Stimulated activated CD4-positive, alpha-beta T cell treated with anti-CD3 and anti-CD28 coated beads, Interleukin-2, amount 100 ng/mL, for 4 hours (primary cell): ENCODE measurements at places on chromosomes 5 and 9.

DNA sequence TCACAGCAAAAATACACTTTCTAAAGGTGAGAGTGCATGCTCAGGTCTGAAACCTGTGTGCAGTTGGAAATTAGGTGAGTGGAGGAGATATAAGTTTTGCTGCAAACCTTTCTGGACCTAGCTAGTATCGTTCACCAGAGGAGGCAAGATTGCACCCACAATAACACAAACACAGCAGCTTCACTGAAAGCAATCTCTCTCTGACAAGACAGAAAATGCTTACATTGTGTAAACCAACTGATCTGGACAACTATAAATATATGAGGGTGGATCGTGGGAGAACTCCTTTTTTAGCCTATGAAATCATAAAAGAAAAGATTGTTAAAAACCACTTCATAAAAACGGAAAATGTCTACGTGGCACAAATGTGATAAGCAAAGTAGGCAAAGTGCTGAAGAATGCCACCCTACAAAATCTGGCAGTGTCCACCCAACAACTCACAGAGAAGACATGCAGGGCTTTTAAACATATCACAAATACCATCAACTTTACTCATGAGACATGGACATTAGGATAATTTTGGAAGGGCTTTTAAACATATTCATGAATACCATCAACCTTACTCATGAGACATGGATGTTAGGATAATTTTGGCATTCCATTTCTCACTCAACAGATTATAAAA is 134.3 kb downstream of the CDH18 start:
- no peak for DNase-seq

DNA sequence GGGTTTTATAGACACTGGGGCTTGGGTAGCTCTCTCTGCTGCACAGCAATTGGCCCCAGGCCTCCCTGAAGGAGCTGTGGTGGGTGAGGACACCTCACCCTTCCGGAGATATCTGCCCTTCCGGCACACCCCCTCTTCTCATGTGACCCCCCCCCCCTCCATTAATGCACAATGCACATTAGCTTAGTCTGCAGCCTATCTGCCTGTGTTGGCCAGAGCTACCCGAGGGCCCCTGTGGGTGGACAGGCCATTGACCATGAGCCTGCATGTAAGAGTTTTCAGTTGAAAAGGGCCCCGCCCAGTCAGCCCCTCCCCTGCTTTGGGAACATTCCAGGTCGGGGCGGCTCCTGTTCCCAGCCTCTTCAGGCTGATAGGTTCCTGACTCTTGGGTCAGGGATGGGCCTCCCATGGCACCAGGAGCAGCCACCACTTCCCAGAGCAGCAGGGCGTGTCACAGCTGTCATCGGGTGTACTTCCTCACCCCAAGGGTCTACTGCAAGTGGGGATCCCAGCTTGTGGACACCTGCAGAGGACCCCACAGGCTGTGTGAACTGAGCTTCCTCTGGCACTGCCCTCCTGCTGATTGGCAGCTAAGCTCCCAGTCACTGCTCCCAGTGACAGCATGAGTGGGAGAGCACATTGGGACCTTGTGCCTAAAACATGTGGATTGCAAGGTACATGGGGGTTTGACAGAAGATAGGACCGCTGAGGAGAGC is 17.8 kb downstream of the PHF2 start:
- DNase-seq, result no peak

DNA sequence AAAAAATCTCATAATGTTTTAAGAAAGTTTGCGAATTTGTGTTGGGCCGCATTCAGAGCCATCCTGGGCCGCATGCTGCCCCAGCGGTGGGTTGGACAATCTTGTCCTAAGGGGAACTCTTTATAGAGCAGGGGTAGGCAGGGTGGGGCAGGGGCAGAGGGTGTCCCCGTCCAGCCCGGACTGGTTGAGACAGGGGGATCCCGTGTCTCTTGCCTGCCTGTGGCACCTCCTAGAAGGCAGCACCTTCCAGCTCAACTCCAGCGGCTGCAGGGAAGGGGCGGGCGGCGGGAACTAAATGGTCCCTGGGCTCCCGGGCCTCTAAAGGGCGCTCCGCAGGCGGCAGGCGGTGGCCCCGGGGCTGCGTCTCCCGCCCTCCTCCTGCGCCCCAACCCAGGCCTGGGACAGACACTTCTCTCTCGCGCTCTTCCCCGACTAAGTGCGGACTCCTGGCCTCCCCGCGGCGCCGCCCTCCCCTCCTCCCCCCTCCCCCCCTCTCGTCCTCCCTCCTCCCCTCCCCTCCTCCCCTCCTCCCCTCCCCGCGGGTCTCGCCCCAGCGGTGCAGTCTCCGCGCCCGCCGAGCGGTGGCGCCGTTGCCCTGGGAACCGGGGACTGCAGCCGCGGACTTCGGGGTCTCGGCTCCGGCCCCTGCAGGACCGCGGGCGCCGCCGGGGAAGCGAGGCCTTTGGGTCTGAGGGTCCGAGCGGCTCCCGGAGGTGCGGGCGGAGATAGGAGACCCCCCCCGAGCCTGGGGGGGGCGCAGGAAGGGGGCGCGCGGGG is 132.6 kb downstream of the MRPL36 start:
- DNase-seq, result no peak

DNA sequence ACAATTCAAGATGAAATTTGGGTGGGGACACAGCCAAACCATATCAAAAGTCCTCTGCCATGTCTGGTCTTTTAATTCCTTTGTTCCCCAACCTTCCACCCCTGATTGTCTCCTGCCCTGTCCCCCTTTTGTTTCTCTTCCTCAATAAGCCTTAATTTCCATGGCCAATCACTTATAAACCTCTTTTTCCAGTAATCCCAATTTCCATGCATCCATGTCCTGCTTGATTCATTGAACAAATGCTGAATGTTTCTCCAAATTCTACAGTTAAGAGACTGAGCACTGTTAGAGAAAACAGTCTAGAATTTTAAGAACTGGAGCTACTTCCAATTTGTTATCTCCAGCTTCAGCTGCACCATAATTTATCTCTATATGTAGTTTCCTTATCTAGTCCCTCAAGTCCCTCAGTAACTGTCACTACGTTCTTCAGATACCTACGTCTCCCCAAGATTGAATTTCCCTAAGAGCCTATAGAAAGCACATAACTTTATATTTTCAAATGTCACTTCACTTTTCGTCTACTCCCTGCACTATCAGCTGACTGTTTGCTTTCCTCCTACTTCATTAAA is 34.2 kb downstream of the TARS1 start:
- DNase-seq, result no peak

DNA sequence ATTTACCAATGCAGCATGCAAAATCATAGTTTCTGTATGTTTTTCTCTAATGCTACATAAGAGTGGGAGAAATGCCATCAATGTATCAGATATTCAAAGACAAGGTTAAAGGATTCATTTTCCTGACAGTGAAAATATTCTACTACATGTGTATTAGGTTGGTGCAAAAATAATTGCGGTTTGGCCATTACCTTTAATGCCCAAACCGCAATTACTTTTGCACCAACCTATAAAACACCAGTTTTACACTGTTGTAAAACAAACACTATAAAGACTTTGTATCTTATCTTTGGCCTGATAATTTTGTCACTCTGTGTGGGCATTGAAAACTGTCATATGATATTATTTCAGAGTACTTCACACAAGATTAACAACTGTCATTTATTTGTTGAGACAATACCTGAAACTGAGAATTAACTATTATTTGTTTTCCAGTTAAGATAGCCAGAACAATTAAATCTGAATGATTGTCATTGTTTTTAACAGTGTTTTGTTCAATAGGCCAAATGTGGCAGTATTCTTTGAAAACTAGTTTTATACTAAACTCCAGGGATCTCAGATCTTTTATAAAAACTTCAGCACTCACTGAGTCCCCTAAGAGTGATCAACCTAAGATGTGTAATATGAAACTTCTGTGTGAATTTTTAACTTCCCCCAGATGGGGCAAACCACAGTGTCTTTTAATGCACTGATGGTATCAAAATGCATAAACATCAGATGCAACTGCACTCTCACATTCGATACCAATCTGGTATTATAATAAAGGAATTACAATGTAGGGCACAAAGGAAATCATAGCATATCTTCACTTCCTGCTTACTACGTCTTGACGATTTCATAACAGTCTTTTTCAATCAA is 53.8 kb upstream of the FBN2 start:
- no peak for DNase-seq

DNA sequence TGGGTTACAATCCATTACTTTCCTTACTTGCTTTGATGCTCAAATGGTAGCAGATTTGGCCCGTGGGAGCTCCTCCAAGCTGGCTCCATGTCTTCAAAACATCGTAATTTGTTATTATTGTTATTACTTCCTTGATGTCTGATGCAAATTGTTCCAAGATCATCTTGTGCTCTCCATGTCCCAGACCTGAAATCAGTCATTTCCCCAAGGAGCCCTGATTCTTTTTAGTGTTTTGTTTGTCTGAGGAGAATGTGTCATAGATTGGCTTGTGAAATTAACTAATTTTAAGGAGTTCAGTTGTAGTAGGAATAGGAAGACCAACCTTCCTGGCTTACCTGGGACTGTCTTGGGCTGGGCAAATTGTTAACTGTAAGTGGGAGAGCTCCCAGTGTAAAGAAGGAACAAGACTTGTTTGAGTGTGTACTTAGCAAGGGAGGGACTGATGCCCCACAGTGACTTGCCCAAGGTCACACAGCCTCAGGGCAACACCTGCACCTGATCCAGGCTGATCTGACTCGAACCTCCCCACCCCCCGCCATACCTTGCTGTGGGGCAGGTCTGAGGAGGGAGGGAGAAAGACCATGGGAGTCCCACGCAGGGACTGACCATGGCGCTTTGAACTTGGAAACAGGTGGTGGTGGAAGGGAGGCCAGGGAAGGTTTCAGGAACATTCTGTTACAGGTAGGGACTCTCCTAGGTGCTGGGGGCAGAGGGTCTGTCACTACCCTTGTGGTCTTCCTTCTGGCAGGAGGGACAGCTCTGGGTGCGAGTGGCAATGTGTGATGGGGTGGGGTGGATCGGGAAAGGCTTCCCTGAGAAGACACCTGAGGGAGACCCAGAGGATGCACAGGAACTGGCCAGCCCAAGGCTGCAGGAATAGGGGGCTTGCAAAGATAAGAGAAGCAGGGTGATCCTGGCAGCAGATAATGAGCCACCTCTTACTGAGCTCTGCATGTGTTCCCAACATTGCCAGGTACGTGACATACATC is 2.7 kb upstream of the BICD2 start:
- DNase-seq, result no peak

- DNase-seq, result no peak
Observed at GRCh38 chr5:116686438-116686837, 111.8 kb upstream of the SEMA6A start.
